ENCODE measurements at places on chromosomes 2 and 18.
A peak's percentile ranks its signal among the peaks of the same experiment; 100 is the strongest.

GRCh38 chr2:10372203-10372861 lies 69.6 kb downstream of the HPCAL1 start:
- DNase-seq: no peak

- DNase-seq: peak; percentile 90
Measured at GRCh38 chr2:234678711-234679110, 181.8 kb upstream of the ARL4C start.

DNA sequence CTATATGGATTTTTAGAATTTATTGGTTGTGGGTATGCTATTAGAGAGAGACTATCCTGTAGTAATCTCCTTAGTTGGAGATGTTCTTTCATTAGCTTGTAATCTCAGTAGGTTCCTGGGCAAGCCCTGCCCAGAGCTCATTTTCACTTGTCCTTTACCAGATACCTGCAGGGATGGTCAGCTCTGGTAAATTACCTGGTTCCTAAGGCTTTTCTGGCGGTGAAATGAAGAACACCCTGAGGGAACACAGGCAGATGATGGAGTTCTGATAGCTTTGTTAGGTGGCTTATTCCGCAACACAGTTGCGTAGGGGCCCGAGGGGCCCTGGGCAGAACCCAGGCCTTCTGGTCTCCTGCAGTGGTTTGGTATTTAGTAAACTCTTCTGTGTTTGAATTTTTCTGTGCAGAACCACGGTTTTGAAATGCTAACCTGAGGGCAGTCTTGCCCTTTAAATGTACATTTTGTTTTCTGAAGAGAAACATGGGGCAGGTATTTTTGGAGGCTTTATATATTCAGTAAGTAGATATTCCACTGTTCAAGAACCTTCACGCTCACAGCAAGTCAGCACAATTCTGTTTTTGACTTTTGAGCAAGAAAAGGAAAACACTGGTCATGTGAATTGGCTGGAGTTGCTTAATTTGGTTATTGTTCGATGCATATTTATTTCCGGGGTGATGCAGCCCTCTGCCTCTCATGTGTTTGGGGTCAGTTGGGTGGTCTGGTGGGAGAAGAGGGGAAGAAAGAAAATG lies 22.4 kb downstream of the ZNF532 start:
- DNase-seq: no peak

DNA sequence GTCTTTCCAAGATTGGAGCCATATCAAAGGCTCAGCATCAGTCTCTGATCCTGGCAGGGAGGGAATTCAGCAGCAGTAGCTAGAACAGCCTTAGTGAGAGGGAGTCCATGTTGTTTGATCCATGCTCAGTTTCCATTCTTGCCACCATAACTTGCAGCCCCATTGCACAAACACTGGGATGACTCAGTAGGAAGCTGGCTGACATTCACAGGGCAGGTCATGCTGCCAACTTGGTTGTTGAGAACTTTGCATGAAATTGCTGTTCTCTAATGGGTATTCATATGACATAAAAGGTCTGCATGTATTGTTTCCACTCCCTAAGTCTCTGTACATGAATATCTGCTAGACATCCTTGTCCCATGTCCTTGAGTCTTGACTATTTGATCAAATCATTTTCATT lies 29.9 kb upstream of the STAT4 start:
- no peak for DNase-seq
